Karpas-422 (cell line): ENCODE measurements at places on chromosomes 3 and 15. TPM values are rescaled to one million over a fixed set of nuclear protein-coding genes. Genes with fewer than 3 reads are reported as not detected.

- H3K27me3 ChIP-seq = no peaks in the 10 kb centered on the region
- H3K36me3 ChIP-seq = peaks cover 46% of the 10 kb centered on the region
- peaks cover 61% of the 10 kb centered on the region for H3K4me1 ChIP-seq
- DNase-seq = peak; percentile 61
These were observed 1.4 kb downstream of the DUT start for GRCh38 chr15:48332642-48333034.

DNA sequence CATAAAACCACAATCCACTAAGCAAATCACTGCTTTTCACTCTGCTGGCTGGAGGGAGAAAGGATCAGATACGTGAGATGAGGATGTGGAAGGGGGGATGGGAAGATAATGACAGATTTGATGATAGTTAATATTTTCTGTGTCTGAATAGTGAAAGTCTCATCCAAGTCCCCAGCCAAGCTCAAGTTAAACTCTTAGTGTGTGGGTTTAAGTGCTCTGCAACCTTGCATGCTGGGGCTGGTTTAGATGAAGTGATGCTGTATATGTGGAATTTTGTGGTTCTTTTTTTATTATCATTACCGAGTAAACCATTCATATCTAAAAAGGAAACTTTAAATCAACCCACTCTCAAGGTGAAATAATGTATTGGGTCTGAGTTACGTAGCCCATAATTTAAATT is 111.0 kb downstream of the TPRG1 start:
- H3K4me1 ChIP-seq = no peaks in the 10 kb centered on the region
- no peak overlapping the region for H3K27ac ChIP-seq
- H3K4me3 ChIP-seq = no peak overlapping the region
- no peaks in the 10 kb centered on the region for H3K36me3 ChIP-seq
- H3K27me3 ChIP-seq = no peaks in the 10 kb centered on the region

GRCh38 chr3:86254480-86254879 is 736.5 kb downstream of the VGLL3 start:
- H3K4me1 ChIP-seq = no peaks in the 10 kb centered on the region
- no peaks in the 10 kb centered on the region for H3K27me3 ChIP-seq
- DNase-seq = no peak
- no peak overlapping the region for H3K27ac ChIP-seq
- no peaks in the 10 kb centered on the region for H3K36me3 ChIP-seq

DNA sequence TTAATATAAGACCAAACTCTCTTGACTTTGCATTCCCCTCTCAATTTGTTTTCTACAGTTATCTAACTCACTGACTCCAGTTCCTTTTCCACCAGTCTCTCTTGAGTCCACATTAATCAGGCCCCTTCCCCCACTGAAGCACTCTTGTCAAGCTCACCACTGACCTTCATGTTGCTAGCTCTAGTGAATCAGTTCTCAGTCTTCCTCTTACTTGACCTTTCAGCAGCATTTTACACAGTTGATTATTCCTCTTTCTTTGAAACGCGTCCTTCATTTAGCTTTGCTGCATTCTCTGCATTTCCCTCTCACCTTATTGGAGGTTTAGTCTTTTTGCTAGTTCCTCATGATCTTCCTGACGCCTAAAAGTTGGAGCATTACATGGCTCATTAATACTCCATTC is 8.3 kb downstream of the PPP2R3A start:
- no peaks in the 10 kb centered on the region for H3K27me3 ChIP-seq
- H3K36me3 ChIP-seq = no peaks in the 10 kb centered on the region
- no peak for DNase-seq
- no peak overlapping the region for H3K27ac ChIP-seq

DNA sequence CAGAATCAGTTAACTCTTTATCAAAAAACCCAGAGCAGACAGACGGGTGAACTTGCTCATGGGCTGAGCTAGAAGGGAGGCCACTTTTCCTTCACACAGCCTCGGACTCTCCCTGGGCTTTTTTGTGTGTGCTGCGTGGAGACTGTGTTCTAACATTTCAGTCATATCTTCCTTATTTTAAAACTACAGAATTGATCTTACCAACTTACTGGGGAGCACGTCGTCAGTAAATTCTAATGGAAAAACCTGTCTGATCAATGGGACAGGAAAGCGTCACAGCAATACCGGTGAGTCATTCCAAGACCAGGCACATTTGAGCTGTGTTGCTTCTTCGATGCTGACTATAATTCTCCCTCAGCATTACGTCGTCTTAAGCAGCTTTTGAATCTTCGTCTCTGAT is 145.1 kb downstream of the LPP start:
- no peak for DNase-seq
- H3K27me3 ChIP-seq = no peaks in the 10 kb centered on the region

- H3K36me3 ChIP-seq = no peaks in the 10 kb centered on the region
These were observed 48.3 kb downstream of the CYP11A1 start for GRCh38 chr15:74319138-74319460.

- no peaks in the 10 kb centered on the region for H3K27me3 ChIP-seq
- H3K4me3 ChIP-seq = no peak overlapping the region
- DNase-seq = no peak
- H3K36me3 ChIP-seq = no peaks in the 10 kb centered on the region
These were observed 67.2 kb upstream of the DLG1 start for GRCh38 chr3:197365586-197365985.

- H3K27ac ChIP-seq = no peak overlapping the region
- no peaks in the 10 kb centered on the region for H3K4me1 ChIP-seq
- no peak for DNase-seq
- no peaks in the 10 kb centered on the region for H3K36me3 ChIP-seq
- H3K27me3 ChIP-seq = no peaks in the 10 kb centered on the region
- H3K4me3 ChIP-seq = no peak overlapping the region
These were observed 185.6 kb upstream of the MRPL3 start for GRCh38 chr3:131688370-131688769.

DNA sequence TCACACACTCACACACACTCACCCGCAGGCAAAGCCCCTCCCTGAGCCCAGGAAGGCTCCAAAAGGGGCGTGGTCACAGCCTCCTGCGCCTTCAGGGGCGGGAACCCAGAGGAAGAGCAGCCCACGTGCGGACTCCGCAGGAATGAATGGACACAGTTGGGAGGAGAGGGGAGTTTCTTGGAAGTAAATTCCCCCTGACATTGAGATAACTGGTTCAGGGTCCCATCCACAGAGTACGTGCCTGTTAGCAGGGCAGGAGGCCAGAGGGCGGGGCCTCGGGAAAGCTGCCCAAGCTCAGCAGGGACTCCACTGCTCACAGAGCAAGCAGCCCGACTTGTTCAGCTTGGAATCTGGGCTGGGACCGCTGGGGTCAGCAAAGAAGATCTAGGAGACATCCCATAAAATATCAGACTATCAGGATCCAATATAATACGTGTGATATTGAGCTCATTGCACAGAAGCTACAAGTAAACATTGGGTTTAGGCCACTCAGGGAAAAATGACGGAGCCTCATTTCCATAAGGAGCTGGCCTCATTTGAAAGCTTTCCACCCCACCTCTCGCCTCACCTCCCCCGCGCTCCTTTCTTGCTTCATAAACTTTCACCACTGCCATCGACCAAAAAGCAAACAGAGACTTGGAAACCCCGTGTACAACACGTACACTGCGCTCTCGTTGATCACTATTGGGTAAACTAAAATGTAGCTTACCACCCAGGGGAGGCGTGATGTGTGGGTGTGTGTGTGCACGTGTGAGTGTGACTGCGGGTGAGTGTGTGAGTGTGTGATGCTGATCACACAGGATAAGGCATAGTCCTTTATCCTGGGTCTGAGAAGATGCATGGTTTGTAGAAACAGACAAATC is 36.0 kb downstream of the TM2D3 start:
- no peak overlapping the region for H3K4me3 ChIP-seq
- H3K27me3 ChIP-seq = no peaks in the 10 kb centered on the region
- H3K4me1 ChIP-seq = no peaks in the 10 kb centered on the region
- no peaks in the 10 kb centered on the region for H3K36me3 ChIP-seq

DNA sequence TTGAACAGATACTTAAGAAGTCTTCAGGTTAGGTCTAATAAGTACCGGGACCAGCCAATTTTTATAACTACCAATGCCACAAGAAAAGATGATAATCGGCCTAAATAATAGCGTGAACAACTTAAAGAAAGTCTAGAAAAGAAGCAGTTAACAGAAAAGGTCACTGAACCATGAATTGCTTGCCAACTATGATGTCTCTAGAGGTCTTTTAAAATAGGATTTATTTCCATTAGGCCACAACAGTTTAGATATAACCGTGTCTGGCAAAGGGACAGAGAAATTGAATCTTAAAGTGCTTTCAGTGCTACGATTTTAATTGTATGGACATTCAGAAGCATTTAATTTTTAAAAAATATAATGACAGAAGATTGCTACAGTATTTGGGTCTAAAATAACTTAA is 1070.4 kb downstream of the ROBO1 start:
- no peak overlapping the region for H3K27ac ChIP-seq
- no peak overlapping the region for H3K4me3 ChIP-seq
- no peaks in the 10 kb centered on the region for H3K4me1 ChIP-seq
- no peaks in the 10 kb centered on the region for H3K27me3 ChIP-seq

GRCh38 chr3:28122227-28122626 is 119.2 kb upstream of the CMC1 start:
- no peak for DNase-seq
- H3K27ac ChIP-seq = no peak overlapping the region
- H3K36me3 ChIP-seq = no peaks in the 10 kb centered on the region
- no peaks in the 10 kb centered on the region for H3K4me1 ChIP-seq
- no peaks in the 10 kb centered on the region; the same call in 1 of the 2 replicates for H3K27me3 ChIP-seq

- H3K27me3 ChIP-seq = no peaks in the 10 kb centered on the region
- H3K4me1 ChIP-seq = 0 out of 2 replicates have a peak, but pooled peaks cover 1% of the 10 kb centered on the region
- no peaks in the 10 kb centered on the region for H3K36me3 ChIP-seq
- no peak overlapping the region for H3K27ac ChIP-seq
- H3K4me3 ChIP-seq = no peak overlapping the region
These were observed 204.4 kb upstream of the C2CD4B start for GRCh38 chr15:62369454-62369853.

GRCh38 chr3:194879991-194880939 is 194.6 kb downstream of the FAM43A start:
- DNase-seq = no peak
- H3K27me3 ChIP-seq = peaks cover 5% of the 10 kb centered on the region; the same call in 1 of the 2 replicates
- peaks cover 5% of the 10 kb centered on the region; the same call in 1 of the 2 replicates for H3K36me3 ChIP-seq
- no peak overlapping the region for H3K4me3 ChIP-seq

GRCh38 chr15:67109141-67110034 is 44.0 kb downstream of the SMAD3 start:
- H3K4me3 ChIP-seq = no peak overlapping the region
- peaks cover 13% of the 10 kb centered on the region for H3K4me1 ChIP-seq
- no peaks in the 10 kb centered on the region for H3K27me3 ChIP-seq
- H3K27ac ChIP-seq = no peak overlapping the region
- no peak for DNase-seq

DNA sequence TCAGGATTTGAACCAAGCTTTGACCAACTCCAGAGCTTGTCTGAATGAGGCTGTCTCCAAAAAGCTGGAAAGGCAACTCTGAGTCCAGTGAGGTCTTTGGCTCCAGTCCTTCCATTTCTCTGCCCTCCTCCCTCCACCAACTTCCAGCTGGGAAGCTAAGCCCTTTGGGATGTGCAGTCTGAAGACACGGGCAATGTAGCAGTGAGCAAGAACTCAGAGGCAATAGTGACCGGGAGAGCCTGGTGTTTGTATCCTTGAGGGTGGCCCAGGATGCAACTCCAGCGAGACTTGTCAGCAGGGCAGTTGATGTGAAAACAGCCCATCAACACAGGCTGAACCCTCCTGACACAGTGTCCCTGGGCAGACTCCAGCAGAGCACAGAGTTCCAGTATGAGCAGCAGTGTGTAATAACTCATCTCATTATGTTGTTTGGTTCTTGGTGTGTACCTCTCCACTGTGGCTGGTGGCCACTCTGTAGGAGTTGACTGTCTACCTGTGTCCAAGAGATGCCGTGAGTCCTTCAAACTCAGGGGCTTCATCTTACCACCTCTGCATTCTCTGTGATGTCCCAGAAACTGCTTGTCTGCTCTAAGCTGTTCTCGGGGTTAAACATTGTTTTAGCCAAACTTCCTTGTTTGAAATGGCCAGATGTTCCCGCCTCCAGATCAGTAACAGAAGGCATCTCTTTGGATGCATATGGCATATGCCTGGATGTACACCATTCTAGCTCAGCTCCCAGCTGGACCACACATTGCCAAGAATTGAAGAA is 6.6 kb downstream of the CDCP1 start:
- H3K4me3 ChIP-seq = no peak overlapping the region
- H3K4me1 ChIP-seq = peaks cover 10% of the 10 kb centered on the region
- no peak overlapping the region for H3K27ac ChIP-seq
- H3K36me3 ChIP-seq = no peaks in the 10 kb centered on the region
- no peaks in the 10 kb centered on the region for H3K27me3 ChIP-seq
- no peak for DNase-seq

GRCh38 chr15:82129761-82130160 is 83.9 kb upstream of the MEX3B start:
- H3K27me3 ChIP-seq = no peaks in the 10 kb centered on the region
- no peak overlapping the region for H3K4me3 ChIP-seq
- H3K27ac ChIP-seq = no peak overlapping the region
- no peaks in the 10 kb centered on the region for H3K36me3 ChIP-seq

DNA sequence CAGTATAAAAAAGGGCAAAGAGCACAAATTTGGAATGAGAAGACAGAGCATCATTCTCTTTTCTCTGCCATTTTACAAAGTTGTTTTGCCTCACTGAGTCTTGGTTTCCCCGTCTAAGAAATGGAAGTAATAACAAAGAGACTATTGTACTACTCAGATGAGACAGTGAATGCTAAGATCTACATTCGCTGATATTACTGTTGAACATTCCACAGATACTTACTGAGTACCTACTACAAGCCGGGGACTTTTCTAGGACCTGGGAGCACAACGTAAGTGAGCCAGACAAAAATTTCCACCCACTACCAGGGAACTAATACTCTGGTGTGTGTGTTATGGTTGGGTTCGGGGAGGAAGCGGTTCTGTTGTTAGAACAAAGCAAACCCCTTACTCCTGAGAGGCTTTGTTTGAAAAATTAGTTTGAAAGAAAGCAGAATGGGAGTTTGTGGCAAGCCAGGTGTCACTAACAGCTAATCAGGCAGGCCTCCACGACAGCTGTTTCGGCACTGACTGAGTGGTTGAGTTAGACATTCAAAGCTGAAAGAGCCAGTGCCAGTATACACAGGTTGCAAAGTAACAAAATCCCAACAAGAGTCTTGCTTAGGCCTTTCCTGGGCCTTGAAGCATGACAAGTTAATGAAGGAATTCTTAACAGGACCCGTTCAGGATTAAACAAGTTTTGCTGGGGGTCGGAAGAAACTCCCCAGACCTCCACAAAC is 458.3 kb downstream of the EDEM1 start:
- no peak overlapping the region for H3K4me3 ChIP-seq
- no peaks in the 10 kb centered on the region for H3K36me3 ChIP-seq
- no peak overlapping the region for H3K27ac ChIP-seq
- H3K27me3 ChIP-seq = no peaks in the 10 kb centered on the region

PLSCR1 gene
- 16.0 and 26.2 TPM in 2 replicates for total RNA-seq

RLBP1 gene
- not detected in 2 replicates for total RNA-seq

ONECUT1 gene
- total RNA-seq = 0.14 and 0.45 TPM in 2 replicates

ATOSA gene
- 107 and 255 TPM in 2 replicates for total RNA-seq

PYGO1 gene
- total RNA-seq = not detected in 2 replicates

DNASE1L3 gene
- not detected in 2 replicates for total RNA-seq

HRH1 gene
- total RNA-seq = 6.2 and 9.6 TPM in 2 replicates

HRG gene
- total RNA-seq = not detected in 2 replicates

SLC6A6 gene
- 25.3 and 30.2 TPM in 2 replicates for total RNA-seq

TF gene
- 0.36 and 1.6 TPM in 2 replicates for total RNA-seq

UNC13C gene
- not detected in 2 replicates for total RNA-seq

XCR1 gene
- total RNA-seq = not detected in 2 replicates

ISLR2 gene
- not detected in 2 replicates for total RNA-seq

MED12L gene
- total RNA-seq = 0.58 and 2.4 TPM in 2 replicates

PPM1M gene
- 25.5 and 35.4 TPM in 2 replicates for total RNA-seq
